ENCODE measurements at places on chromosomes 5 and 9. TPM values are rescaled to one million over a fixed set of nuclear protein-coding genes. Genes with fewer than 3 reads are reported as not detected.

GRCh38 chr5:163260471-163260870 is 176.9 kb upstream of the CCNG1 start:
- DNase-seq = no peak

DNA sequence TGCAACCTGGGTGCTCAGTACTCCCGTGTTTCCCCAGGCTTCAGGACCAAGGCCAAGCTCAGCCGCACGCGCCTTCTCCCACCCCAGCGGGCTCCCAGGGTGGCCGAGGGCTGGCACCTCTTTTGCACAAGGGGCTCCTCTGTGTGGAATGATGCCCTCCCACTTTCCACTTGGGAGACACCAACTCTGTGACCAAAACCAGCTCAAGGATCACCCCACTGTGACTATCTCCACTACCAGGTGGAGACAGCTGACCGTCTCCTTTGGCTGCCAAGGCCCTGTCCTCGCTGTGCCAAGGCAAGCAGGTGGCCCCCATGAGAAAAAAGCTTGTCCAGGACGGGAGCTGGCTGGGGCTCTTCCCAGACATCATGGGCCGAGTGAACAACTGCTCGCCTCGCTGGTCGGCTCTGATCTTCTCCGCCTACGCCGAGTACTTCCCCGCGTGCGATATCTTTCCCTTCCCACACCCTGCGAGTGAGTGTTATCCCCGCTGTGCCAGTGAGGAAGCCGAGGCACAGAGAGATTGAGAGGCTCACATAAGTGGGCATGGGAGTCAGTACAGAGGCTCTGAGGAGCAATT is 132.8 kb downstream of the ZNF354C start:
- DNase-seq = no peak

- peak; percentile 44 for DNase-seq
Observed at GRCh38 chr9:33510262-33511183, 13.5 kb upstream of the ANKRD18B start.

- no peak for DNase-seq
Observed at GRCh38 chr9:82604947-82605656, 457.8 kb downstream of the RASEF start.

DNA sequence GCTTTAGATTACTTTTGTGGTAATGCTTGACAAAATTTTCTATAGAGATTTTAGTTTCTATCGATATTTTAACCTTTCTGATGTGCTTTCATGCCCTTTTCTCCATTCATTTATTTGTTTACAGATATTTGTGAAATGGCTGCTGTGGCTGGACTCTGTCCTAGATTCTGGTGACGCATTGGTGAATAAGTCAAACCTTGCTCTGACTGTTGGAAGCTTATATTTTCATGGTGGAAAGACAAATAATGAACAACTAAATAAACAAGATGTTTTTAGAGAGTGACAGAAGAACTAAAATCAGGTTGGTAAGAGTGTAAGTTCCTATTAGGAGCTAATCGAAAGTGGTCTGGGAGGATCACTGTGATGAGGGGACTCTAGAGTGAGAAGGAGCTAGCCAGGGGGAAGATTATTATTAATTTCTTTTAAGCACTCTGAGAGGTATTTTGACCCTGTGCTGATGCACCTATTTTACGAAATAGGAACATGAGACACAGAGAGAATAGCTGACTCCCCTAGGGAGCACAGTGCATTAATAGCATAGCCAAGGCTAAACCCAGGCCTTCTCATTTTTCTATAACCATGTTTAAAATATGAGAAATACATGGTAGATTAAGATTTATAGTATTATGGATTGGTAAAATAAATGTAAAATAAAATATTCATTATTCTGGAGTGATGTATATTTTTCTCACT is 411.9 kb upstream of the ARRDC3 start:
- DNase-seq = no peak

DNA sequence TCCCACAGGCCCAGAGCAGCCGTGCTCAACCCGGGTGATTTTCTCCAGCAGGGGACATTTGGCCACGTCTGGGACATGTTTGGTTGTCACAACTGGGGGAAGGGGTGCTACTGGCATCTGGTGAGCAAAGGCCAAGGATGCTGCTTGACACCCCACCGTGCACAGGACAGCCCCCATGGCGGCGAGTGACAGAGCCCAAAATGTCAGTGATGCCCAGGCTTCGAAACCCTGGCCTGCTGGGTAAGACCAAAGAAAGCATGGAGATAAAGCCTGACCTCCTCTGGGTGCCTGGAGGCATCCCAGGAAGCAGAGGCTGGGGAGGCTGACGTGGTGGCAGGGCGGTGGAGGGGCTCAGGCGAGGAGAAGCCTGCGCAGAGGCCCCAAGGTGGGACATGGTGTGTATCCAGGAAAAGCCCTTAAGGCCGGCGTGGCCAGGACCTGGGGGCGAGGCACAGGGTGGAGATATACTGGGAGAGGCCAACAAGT is 66.4 kb downstream of the ZNF354C start:
- no peak for DNase-seq

DNA sequence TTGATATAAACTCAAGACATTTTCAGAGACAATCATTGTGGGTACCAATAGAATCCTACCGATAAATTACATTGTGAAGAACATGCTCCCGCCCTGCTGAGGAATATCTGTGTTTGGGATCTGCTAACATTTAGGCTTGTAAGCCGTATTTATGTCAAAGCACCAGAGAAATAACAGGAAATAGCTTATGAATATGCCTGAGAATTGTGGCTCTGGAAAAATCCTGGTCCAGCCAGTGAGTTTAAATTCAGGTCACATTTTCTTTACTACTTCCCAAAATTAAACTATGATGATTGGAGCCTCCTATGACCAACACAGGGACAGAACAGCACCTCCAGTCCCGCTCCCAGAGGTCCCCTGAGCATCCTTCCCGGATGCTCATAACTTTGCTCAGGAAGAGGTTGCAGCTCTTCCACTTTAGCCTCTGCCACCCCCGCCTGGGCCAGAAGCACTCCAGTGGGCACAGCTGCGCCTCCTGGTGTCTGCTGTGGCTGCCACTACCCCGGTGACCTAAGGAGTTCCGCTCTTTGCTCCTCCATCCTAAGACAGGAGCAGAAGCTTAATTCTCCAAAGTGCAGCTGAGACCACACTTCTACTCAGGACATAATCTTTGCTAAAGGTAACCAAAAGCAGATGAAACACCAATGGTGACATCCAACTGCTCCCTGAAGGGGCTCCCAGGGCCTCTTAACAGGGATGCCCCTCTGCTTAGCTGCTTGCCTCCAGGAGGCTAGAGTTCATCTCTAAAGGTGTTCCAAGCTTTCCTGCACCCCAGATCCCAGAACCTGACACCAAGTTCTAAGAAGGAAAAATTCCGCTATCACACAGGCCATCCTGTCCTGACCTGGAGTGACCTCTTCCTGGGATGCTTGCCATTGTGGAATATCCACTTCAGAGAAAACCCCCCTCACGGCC is 58.8 kb downstream of the SLC1A1 start:
- DNase-seq = no peak

DNA sequence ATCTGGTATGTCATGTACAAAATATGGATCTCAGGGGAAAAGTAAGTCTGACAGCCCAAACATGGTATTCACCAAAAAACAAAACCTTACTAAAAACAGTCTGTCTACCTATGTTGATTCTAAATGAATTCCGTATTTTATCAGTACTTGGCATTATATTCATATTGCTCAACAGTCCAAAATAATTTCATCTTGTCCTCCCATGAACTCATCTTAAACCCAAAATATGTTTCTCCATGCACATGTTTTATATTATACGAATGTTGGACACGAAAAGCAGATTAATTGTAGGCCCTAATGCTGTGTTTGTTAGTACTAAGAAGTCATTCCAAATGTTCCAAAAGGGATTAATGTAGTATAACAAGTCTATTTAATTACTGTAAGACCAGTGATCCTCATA is 20.1 kb downstream of the NFIB start:
- DNase-seq = no peak

GRCh38 chr9:32863291-32863690 is 80.0 kb downstream of the TMEM215 start:
- DNase-seq = no peak

DNA sequence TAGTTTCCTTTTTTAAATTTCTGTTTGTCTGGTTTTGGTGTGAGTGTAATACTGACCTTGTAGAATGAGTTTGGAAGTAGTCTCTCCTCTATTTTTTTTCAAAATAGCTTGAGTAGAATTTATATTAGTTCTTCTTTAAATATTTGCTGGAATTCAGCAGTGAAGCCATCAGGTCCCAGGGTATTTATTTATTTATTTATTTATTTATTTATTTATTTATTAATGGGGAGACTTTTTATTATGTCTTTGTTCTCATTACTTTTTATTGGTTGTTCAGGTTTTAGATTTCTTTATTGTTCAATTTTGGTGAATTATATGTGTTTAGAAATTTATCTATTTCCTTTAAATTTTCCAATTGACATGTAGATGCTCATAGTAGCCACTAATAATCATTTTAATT is 875.8 kb upstream of the COX7C start:
- no peak for DNase-seq

- no peak for DNase-seq
Observed at GRCh38 chr5:3609120-3609681, 13.6 kb downstream of the IRX1 start.

GRCh38 chr9:97502222-97502983 is 937 bp downstream of the TMOD1 start:
- no peak for DNase-seq

DNA sequence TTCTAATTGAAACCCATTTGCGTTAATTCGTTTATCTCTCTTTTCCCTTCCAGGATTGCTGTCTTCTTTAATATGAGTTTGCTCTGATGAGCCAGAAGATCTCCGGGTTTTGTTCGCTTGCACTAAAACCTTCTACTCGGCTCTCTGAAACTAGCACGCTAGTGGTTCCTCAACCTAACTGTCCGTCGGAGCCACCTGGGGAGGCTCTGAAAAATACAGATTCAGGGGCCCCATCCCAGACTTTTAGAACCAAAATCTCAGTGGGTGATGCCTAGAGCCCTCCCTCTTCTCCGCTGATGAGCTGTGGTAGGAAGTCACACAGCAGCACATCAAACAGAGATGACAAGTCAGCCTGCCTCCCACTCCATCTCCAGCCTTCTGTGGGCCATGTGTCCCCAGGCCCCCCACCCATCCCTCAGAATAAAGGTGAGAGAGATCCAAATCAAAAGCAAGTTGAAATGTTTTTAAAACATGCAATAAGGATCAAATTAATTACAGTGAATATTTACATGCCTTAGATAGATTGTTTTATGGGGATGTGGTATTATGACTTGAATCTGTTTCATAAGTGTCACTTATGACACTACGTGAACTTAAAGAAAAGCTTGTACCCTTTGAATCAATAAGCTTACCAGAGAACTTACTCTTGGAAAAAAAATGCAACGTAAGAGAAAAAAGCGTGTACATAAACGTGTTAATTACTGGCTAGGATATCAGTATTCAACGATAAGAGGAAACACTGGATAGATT is 16.4 kb downstream of the FCN2 start:
- DNase-seq = no peak

GRCh38 chr9:90301277-90301653 is 341.4 kb downstream of the DIRAS2 start:
- no peak for DNase-seq

- no peak for DNase-seq
Observed at GRCh38 chr9:117706421-117707116, 2.4 kb downstream of the TLR4 start.

DNA sequence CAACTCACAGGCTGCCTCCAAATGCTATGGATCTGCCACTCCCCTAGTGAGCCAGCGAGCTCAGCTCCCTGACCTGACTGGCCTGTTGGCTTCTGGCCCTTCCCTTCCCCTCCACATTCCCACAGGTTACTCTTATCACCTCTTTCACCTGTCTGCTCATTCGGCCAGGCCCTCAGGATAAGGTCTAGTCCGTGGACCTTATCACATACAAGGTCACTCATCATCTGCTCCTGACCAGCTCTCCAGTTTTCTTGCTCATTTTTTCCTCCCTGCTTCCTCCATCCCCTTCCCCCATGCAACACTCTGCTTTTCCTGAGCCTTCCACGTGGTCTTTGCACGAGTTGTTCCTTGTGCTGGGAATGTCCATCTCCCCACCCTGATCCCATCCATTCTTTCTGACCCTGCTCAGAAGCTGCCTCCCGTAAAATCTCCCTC is 25.9 kb upstream of the NDST1 start:
- DNase-seq = no peak

GRCh38 chr9:78371981-78372380 is 75.1 kb downstream of the PSAT1 start:
- no peak for DNase-seq

DNA sequence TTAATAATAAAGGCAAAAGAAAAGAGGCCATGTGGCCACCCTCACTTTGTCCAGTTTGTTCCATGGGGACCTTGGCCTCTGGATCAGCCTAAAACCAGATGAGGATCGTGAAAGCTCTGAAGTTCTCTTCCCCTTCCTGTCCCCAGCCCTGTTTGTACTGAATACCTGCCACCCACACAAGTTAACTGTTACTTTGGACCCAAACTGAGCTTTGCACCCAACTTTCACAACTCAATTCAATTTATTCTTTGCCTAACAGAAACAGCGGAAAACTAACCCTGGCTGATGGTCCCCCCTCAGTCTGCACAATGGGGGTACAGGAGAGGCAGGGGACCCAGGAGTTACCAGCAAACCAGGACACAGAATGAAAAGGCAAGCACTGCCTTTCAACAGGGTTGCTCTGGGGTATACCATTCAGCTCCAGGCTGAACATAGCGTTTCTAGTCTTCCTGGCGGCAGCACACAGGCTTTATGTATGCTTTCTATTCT is 28.2 kb downstream of the ABCA1 start:
- DNase-seq = no peak

- no peak for DNase-seq
Observed at GRCh38 chr5:98110791-98111190, 662.7 kb upstream of the RGMB start.

DNA sequence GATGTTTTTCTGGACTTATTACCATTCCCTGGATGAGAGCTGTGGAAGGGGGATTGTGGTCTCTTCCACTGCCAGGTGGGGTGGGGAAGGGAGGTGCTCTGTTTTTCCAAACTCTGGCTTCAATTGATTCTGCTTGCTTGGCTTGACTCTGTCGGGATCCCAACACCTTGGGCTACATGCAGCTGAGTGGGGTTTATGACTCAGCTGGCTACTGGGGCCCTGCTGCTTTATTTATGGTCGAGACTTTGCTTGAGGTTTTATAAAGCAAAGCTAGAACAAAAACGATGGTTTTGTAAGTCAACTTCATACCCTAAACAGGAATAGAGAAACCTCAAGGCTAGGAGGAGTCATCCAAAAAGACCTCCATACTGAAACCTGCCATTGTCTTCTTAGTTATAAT is 76.3 kb downstream of the AOPEP start:
- no peak for DNase-seq

GRCh38 chr9:26973989-26974388 is 17.8 kb downstream of the IFT74 start:
- no peak for DNase-seq

The MAN1B1 gene
- polyA plus RNA-seq = 38.6 TPM

The DND1 gene
- not detected for polyA plus RNA-seq

The C1QTNF3 gene
- 91.7 TPM for polyA plus RNA-seq

The CAVIN4 gene
- polyA plus RNA-seq = 276 TPM

The MARCOL gene
- polyA plus RNA-seq = not detected

The BAAT gene
- 1.7 TPM for polyA plus RNA-seq

The AQP3 gene
- polyA plus RNA-seq = 5.3 TPM

The PRDM12 gene
- not detected for polyA plus RNA-seq

The RAB14 gene
- polyA plus RNA-seq = 47.0 TPM

The PCBD2 gene
- polyA plus RNA-seq = 10.2 TPM

The TSSK1B gene
- polyA plus RNA-seq = 0.13 TPM

The FAM78A gene
- polyA plus RNA-seq = 36.4 TPM

The CBY3 gene
- 0.37 TPM for polyA plus RNA-seq

The DAPK1 gene
- polyA plus RNA-seq = 20.6 TPM

The INVS gene
- 11.8 TPM for polyA plus RNA-seq

The TMEM8B gene
- 20.3 TPM for polyA plus RNA-seq

The TPD52L3 gene
- not detected for polyA plus RNA-seq

The PRDM9 gene
- not detected for polyA plus RNA-seq

The NEUROG1 gene
- polyA plus RNA-seq = not detected

Data from forelimb muscle (tissue), 1 donor.